Hippocampal formation (tissue), 2 donors: ENCODE measurements at places on chromosomes 2 and 18.
A peak's percentile ranks its signal among the peaks of the same experiment; 100 is the strongest.

- no peak for DNase-seq
Observed at GRCh38 chr2:160737247-160737646, 243.6 kb upstream of the RBMS1 start.

- DNase-seq = no peak
Observed at GRCh38 chr18:66708646-66709045, 104.8 kb upstream of the CDH19 start.

DNA sequence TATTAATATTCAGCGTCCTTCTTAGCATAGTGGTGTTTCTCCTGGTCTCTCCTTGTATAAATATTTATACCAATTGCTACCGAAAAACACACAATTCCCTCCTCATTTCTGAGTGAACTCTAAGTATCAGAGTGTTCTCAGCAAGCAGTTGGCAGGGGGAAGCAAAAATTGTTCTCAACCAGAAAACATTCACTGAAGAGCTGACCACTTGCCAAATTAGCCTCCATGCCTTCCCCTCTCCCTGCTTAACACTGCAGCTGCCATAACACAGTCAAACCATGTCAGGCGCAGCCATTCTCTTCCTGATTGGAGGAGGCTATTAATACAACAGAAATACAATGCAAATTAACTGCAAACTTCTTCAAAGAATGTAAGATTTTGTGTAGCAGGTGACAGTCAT, 105.0 kb downstream of the COL6A3 start:
- DNase-seq = no peak

GRCh38 chr18:23401400-23402347, 51.4 kb upstream of the RIOK3 start:
- no peak for DNase-seq

- no peak for DNase-seq
Observed at GRCh38 chr2:166418853-166419615, 43.3 kb upstream of the SCN9A start.

- no peak for DNase-seq
Observed at GRCh38 chr2:223829128-223829527, 8.3 kb downstream of the AP1S3 start.

- DNase-seq = peak; percentile 45
Observed at GRCh38 chr2:180655842-180656454, 324.5 kb upstream of the UBE2E3 start.

GRCh38 chr2:54189539-54189938, 66.5 kb downstream of the TSPYL6 start:
- DNase-seq = no peak

DNA sequence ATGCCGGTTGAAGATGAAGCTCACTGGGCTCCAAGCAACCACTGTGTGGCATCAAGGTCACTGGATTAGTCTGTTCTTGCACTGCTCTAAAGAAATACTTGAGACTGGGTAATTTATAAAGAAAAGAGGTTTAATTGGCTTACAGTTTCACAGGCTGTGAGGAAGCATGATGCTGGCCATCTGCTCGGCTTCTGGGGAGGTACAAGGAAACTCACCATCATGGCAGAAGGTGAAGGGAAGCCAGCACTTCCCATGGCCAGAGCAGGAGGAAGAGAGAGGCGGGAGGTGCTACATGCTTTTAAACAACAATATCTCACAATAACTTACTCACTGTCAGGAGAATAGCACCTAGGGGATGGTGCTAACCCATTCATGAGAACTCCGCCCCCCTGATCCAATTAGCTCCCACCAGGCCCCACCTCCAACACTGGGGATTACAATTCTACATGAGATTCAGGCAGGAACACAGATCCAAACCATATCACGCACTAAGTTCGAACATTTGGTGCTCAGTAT, 109.7 kb upstream of the MGAT5 start:
- no peak for DNase-seq

GRCh38 chr2:57776916-57777315, 269.7 kb upstream of the VRK2 start:
- no peak for DNase-seq

DNA sequence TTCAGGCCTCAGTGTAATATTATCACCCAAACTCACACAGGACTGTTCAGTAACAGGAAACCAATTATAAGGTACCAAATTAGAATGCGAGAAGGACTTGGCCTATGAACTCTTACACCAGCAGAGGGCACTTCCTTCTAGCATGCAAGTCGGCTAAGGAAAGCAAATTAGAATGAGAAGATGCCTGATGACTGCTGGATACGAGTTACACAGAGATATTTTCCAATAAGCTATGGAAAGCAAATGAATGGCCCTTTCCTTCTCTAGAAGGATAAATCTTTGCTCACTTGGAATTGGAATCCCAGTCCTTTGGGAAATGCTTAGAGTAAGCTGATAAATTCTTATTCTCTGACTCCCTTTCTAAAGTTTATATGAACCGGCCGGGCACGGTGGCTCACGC, 109.8 kb downstream of the AP1S3 start:
- DNase-seq = peak; percentile 21

DNA sequence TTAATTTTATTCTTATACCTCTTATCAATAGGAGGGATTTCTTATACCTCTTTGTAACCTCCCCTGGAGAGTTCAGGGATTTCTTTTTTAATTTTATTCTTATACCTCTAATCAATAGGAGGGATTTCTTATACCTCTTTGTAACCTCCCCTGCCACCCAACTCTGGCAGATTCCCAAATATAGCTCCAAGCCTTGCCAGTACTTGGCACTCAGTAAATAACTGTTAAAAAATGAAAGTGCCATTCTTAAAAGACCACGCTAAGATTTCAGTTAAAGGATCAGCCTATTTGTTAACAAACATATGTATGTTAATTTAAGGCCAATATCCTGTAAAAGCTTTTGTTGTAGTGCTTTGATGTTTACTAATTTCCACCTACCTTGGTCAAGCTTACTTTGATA, 4.8 kb downstream of the RNF149 start:
- no peak for DNase-seq

GRCh38 chr2:42961385-42961811, 169.0 kb upstream of the HAAO start:
- DNase-seq = no peak

- no peak for DNase-seq
Observed at GRCh38 chr2:100529900-100530299, 32.9 kb upstream of the PDCL3 start.

DNA sequence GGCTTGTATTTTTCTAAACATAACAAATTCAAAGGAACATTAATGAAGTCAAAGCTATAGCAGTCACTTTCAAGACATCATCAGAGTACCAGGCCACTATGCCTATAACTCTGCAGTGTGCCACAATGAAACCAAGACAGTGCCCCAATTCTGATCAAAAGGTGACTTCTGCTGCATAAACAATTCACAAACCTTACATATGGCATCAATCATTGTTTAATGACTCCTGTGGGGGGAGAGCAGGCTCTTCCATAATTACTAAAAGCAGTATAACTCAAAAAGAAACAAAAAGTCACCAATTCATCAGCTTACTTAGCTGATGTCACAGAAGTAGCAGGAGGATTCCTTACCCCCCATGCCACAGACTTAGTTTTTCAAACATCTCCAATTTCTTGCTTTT, 15.5 kb downstream of the LPIN2 start:
- no peak for DNase-seq

DNA sequence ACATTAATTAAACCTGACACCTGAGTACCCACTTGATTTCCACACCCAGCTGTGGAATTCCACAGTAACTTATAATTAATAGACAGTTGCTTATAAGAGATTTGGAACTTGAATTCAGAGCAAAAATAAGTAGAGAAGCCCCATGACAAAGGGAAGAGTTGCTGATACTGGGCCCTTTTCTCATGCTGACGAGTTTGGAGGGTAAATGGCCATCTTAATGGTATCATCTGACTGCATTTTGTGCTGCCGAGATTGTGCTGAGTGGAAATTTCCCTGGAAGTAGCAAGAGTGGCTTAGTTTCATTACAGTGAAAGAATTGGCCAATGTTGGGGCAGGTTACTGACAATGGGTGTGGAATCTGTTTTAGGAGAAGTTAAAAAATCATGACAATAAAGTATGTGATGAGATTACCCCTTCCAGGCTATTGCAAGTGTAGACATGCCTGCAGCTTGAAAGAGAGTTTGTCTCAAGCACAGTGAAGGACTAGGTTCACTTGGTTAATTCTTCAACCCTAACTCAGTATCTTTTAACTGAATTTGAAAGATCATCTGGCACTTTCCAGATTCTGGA, 49.9 kb downstream of the VSNL1 start:
- no peak for DNase-seq

GRCh38 chr2:65413106-65413505, 19.3 kb downstream of the SPRED2 start:
- no peak for DNase-seq

DNA sequence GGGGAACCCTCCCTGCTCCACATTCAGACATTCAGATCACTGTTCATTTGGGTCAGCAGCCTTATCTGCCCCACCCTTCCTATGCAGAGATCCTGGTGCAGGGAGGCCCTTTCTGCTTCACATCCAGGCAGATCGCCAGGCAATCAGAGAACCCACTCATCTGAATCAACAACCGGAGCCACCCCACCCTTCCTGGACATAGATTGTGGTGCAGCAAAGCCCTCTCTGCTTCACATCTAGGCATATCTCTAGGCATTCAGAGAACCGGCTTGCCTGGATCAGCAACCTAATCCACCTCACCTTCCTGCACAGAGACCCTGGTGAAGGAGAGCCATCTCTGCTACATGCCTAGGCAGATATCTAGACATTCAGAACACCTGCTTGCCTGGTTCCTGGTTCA, 184.5 kb upstream of the CNTNAP5 start:
- no peak for DNase-seq

DNA sequence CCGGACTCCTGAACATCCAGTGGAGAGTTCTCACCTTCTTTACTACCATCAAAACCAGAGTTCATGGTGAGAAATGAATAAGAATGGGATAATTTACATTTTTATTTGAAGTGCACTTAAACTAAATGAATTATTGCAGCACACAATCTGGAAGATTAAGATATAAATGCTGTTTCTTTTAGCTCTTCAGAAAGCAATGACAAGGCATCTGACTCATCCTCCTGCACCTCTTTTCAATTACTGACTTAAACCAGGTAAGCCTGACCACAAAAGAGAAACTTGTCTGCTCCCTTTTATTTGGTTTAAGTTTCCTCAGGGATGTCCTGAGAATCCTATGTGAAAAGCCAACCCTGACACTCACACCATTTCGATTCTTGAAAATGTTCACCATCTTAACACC, 720 bp upstream of the DSC2 start:
- no peak for DNase-seq

DNA sequence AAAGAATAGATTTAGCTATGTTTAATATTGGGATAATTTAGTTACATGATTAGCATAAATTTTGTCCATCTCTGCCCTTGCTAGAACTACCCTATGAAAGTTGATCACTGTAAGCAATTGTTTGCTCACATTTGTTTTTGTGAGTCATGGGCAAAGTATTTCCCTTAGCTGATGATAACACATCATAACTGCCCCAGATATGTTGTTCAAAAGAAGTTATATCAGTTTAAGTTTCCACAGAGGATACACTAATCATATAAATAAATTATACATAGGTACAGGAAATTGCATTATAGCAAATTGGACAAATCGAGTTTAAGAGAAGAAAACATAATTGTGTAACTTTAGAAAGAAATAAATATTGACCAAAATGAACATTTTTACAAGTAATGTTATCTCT, 223.2 kb upstream of the PIK3C3 start:
- no peak for DNase-seq

- DNase-seq = no peak
Observed at GRCh38 chr2:136394136-136395060, 276.4 kb upstream of the CXCR4 start.

DNA sequence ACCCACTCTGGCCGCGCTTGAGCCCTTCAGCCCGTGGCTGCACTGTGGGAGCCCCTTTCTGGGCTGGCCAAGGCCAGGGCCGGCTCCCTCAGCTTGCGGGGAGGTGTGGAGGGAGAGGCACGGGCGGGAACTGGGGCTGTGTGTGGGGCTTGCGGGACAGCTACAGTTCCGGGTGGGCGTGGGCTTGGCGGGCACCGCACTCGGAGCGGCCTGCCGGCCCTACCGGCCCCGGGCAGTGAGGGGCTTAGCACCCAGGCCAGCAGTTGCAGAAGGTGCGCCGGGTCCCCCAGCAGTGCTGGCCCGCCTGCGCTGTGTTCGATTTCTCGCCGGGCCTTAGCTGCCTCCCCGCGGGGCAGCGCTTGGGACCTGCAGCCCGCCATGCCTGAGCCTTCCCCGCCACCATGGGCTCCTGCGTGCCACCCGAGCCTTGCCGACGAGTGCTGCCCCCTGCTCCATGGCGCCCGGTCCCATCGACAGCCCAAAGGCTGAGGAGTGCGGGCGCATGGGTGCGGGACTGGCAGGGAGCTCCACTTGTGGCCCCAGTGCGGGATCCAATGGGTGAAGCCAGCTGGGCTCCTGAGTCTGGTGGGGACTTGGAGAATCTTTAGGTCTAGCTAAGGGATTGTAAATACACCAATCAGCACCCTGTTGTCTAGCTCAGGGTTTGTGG, 173.7 kb upstream of the FIGN start:
- no peak for DNase-seq

DNA sequence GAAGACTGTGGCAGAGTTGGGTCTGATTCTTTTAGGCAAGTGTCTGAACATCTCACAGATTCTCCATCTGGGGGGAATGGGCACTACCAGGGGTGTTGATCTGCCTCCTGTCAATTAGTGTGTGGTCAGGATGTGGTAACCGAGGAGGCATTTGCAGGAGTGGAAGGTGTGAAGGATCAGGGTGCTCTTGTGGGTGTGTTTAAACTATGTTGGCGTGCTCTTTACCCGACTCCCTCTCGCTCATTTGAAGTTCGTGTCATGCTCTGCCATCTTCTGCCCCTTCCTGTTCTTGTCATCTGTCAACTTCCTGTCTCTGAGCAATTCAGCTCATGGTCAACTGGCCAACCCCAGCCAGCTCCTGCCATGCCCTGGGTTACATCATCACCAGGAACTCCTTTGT, 107.9 kb downstream of the RTN4 start:
- DNase-seq = no peak

DNA sequence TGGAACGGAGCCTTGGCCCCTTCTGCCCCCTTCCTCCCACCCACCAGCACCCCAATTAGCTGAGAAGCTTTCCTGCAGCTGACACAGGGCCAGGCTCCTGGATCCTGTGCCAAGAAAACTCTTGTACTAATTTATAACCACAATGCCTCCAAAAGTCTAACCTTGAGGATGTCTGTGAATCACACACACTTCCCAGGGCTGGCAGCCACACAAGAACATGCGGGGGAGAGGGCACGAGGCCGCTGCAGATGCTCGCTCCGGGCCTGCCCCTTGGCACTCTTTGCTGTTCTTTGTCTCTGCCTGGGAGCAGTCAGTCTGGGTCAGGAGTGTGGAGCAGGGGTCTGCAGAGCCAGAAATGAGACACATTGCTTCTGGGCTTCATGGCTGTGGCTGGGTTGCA, 62.7 kb upstream of the KIF5C start:
- DNase-seq = no peak

GRCh38 chr2:199458806-199459285, 1.1 kb upstream of the SATB2 start:
- DNase-seq = no peak

GRCh38 chr2:200703127-200703925, 108.4 kb upstream of the BZW1 start:
- no peak for DNase-seq

- DNase-seq = no peak
Observed at GRCh38 chr2:173860566-173860965, 104.6 kb downstream of the SP3 start.
